EL (cell line): ENCODE measurements at places on chromosomes 11 and 22.

GRCh38 chr11:66728693-66729385 lies at the start of gene SPTBN2:
Gene SPTBN2 (minus strand): TSS chr11:66729216. CDS start chr11:66721240, 7,976 bp downstream.
- peak; percentile 25 for DNase-seq

GRCh38 chr11:64661146-64661545 lies 61.9 kb downstream of the NRXN2 start:
- DNase-seq: peak; percentile 86

DNA sequence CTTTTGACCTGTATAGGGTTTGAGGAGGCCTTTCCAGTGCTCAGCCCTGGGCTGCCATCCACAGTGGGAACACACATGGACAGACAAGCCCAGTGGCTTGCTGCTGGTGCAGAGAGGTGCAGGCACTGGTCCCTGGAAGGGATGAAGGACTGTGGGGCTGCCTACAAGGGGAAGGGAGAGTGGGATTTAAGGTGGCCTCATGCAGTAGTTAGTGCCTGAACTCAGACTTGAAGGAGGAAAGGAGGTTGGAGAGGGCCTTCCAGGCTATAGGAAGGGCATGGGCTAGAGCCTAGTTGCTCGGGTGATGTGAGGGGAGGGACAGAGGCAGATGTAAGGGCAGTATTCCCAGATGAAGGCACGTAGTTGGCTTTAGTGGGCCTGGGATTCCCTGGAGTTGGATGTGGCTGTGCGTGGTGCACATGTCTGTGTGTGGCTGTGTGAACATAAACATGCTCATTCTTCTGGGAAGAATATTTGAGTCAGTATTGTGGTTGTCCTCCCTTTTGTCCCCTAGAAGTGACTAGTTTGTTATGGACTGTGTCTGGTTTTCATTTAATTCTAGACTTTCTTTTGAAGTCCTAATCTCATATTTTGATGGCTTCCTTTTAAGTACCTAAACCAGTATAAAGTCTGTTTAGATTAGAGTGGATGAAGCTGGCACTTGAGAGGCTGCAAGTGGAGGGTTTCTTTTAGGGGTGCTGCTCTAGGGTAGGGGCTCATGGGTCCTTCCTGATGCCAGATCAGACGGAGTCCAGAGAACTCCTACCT lies 18.4 kb downstream of the YDJC start:
- DNase-seq: no peak

DNA sequence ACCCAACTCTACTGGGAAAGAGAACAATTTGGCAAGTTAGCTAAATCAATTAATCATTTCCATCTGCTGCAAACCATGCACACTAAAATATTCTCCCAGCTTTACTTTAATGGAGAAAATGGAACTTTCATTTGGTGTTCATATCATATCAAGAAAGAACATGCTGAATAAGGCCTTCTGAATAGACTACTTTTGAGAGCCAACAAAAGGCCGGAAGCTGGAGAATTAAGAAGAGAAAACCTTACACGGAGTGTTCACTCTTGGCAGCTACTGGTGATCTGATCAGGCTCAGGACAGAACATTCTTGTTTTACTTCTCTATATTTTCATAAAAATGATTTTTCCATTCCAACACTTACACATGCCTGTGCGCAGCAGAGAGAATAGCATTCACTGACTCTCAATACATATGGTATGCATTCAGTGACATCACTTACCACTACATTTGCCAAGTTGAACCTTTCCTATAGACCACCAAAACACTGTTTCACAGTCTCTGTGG lies 165.3 kb downstream of the TTC28 start:
- no peak for DNase-seq

DNA sequence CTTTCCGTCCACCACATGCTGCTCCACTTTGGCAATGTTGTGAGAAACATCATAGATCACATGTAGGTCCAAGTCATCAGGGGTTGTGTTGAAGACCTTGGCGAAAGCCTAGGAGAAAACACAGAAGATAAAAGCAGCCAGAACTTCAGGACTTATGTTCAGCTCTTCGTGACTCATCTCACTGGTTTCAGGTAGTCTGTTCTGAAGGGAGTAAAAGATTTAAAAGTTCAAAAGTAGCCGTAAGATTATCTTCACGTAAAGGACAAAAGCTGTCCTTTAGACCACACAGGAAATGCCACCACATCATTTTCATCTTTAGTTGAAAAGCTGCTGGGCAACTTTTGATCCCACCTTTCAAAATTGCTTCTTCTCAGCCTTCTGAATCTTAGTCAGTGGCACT lies 16.9 kb downstream of the RTCB start:
- no peak for DNase-seq

- no peak for DNase-seq
Measured at GRCh38 chr11:34252651-34253050, 105.2 kb downstream of the ABTB2 start.

- no peak for DNase-seq
Measured at GRCh38 chr22:46748206-46748907, 10.3 kb upstream of the CERK start.

DNA sequence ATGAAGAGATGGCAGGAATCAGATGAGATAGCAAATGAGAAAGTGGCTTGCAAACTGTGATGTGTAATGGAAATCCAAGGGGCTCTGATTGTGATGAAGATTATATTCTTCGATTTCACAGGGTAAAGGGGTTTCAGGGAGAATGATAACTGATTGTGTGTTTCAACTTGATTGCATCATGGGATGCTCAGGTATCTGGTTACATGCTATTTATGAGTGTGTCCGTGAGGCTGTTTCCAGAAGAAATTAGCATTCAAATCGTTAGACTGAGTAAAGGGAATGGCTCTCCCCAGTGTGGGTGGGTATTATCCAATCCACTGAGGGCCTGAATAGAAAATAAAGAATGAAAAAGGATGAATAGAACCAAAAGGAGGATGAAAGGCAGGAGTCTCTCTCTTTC lies 278.7 kb upstream of the LARGE1 start:
- DNase-seq: no peak

DNA sequence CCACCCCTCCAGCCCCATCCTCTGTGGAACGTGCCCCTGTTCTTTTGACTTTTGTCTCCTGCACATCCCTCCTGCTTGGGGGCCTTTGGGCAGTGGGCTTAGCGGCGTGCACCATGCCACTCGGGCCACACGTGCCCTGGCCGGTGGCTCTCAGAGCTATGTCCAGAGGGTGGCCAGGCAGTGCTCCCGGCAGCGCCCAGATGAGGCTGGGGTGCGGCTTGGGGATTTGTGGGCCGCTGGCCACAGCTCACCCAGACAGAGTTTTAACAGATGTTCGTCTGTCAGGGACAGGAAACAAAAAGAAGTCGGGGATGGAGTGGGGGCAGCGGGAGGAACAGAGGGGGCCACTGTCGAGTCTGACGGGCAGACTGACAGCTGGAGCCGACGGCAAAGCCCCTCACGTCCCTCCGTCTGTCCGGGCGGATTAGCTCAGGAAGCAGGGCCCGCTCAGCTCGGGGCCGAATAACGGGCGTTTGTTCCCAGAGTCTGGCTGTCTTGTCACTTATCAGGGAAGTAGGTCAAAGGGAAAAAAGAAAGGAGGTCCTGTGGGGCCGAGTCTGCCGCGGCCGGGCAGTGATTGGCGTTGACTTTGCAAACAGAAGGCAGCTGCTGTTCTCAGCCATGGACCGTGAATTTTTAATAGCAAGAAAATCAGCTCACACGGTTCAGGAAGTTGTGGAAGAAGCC lies 61.6 kb downstream of the LRP5 start:
- no peak for DNase-seq

DNA sequence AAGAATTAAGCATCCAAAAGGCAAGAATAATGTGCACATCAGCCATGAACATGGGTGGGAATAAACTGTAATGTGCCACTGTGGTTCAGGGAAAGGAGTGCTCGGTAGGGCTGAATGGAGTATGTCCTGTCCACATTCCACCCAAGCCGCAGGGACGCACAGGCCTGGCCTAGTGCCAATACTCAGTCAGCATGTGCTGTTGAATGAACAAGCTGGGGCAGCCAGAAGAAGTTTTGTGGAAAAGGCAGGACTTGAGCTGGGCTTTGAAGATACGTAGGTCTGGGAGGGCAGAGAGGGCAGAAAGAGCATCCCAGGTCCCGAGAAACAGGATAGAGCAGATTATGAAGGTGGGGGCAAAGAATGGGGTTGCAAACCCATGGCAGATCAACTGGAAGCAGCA lies 60.0 kb upstream of the PLET1 start:
- DNase-seq: peak; percentile 87

DNA sequence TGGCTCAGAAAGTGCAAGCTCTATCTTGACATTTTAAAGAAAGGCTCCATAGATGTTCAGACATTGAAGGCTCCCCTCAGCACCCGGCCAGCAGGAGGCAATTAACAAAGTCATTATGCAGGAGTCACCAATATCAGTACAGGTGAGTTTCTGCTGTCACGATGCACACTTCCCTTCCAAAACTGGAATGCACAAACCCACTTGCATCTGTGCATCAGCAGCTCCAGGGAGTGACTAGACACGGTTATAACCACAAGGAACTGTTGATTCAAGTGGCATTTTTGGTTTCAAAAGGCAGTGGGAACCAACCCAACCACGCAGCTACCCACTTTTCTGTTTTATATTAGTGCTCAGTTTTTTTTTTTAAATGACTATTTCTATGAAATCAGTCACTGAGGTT lies 293.9 kb upstream of the NARS2 start:
- DNase-seq: no peak

DNA sequence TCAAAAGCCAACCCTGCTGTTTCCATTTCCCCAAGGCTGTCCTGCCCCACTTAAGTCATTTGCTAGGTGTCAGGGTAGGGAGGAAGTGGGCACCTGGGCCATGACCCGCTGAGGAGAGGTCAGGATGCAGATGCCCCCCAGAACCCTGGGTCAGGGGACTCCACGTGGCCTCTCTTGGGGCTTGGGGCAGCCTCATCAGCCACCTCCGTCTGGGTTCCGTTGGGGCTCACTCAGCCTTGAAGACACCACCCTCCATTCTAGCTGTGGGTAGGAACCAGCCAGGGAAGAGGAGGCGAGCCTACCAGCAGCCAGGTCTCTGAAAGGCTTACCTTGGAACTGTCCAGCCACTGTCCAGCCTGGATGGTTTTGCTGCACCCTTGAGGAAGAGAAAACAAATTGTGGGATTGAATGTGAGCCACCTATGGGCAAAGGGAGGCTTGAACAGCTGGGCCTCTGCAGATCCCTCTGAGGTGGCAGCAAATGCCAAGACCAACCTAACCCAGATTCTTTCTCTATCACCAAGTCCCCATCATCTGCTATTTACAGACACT lies 2.5 kb downstream of the APOL4 start:
- no peak for DNase-seq

GRCh38 chr11:15189641-15190365 lies 75.1 kb downstream of the INSC start:
- no peak for DNase-seq

DNA sequence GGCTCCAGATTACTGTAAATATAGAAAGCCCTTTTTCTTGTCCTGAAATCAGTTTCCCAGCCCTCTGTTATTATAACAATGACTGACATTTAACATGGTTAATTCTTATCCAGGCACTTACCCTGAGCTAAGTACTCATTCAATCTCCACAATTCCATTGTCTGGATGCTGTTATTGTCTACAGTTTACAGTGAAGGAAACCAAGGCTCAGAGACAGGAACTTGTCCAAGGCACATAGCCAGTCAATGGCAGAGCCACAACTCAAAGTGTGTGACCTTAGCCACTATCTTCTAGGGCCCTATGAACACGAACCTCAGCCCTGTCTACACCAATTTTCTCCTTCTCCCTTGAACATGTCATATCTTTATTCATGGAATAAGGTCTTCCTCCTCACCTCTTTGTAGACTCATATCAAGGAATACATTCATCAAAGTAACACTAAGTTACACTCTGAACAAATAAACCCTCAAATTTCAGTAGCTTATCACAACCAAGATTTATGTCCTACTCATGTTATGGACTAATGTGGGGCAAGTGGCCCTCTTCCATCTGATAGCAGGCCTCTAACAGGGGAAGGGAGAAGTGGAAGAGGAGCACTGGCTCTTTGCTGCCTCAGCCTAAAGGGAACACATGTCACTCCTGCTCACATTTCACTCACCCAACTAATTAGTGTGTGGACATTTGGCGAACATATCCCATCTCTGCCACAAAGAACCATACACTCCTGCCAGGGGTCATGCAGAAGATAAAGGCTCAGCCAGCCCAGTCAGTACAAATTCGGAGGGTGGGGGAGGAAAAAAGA lies 39.3 kb upstream of the APLNR start:
- no peak for DNase-seq
